ENCODE measurements at places on chromosomes 4 and X.

GRCh38 chr4:173434231-173434630 lies 35.3 kb upstream of the SCRG1 start:
- DNase-seq, result no peak

DNA sequence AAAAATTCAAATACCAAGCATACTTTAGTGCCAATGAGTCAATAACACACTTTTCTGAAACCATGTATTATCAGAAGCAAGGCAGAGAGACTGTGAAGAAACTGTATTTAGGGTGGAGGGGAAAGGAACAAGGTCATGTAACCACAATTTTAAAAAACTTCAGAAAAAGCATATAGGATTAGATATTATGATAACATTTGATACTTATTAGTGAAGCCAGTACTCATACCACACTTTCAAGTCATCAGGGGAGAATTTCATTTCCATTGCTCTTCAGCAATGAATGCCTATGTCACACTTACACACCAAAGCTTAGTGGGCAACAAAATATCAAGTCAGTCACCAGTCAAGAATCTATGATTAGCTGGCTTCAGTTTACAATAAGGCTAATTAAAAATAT lies 602.2 kb downstream of the IL15 start:
- no peak for DNase-seq

- no peak for DNase-seq
Measured at GRCh38 chrX:103560256-103560655, 25.1 kb upstream of the TCEAL4 start.

DNA sequence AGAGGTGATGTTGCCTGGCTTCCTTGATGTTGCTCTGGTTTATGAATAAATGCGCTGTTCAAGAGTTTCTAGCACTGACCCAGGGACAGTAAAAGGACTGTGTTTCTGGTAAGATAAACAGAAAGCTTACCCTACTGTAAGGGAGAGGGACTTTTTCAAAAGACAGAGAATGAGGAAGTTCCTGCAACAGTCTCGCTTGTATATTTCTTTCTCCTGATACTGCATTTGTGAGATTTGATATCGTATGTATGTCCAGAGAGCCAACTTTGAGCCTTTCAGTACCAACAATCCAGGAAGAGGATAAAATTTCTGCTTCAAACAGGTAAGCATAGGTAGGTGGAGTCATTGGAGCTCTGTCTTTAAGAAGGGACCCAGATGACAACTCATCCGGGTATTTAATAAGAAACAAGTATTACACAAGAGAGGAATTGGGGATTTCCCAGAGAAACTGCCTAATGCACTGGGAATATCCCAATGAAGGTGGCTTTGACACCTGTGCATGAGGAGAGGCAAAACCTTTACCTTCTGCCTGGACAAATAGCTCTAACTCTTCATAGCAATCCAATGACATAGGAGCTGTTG lies 773 bp downstream of the DAPP1 start:
- peak; percentile 38 for DNase-seq

GRCh38 chr4:125714845-125715244 lies 400.1 kb downstream of the FAT4 start:
- DNase-seq, result no peak

- no peak for DNase-seq
Measured at GRCh38 chr4:7034262-7035081, 8.7 kb upstream of the TADA2B start.
